ENCODE measurements at places on chromosomes 12 and 14.
A peak's percentile ranks its signal among the peaks of the same experiment; 100 is the strongest.

- no peak for DNase-seq
These were observed 103.5 kb downstream of the MED13L start for GRCh38 chr12:116174006-116174405.

GRCh38 chr14:64464651-64465050 lies 648 bp upstream of the AKAP5 start:
- no peak for DNase-seq

DNA sequence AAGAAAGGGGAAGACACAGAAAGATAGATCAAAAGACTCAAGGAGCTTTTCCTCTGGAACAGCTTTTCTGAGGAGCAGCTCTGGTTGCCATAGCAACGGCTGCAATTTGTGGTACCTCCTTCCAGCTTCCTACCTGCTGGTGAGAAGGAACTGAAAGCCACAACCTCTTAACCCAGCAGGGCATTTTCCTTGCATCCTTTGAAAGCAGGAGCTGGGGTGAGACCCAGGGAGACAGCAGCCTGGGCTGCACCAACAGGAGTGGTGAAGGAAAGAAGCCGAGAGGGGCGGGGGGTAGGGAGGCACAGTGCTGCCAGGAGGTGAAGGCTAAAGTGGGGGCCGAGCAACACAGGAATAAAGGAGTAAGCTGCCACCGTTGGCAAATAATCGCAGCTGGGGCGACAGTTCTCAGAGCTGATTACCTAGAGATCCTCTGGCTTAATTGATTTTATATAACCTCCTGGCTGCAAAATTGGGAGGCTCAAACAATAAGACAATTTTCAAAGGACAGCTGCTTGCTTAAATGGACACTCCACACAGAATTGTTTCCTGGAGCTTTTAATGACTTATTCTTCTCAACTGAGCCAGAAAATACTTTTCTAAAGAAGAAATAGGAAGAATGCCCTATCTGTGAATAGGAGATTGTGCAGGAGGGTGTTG lies 129.4 kb downstream of the RPAP3 start:
- no peak for DNase-seq

DNA sequence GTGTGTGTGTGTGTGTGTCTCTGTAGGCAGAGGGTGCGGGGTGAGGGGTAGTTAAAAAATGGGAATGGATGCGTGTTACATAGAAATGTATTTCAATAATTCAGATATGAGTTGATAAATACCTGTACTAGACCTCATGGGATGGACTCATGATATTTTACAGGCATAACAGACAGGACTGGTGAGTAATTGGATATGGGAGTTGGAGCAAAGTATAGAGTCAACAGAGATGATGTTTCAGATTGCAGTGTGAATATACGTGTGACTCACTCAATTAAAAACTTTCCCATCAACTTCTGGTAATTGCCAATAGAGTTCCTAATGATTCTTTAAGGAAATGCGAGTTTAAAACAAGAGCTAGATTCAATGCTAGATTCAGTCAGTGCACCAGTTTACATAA lies 711.9 kb downstream of the C12orf50 start:
- DNase-seq: no peak

DNA sequence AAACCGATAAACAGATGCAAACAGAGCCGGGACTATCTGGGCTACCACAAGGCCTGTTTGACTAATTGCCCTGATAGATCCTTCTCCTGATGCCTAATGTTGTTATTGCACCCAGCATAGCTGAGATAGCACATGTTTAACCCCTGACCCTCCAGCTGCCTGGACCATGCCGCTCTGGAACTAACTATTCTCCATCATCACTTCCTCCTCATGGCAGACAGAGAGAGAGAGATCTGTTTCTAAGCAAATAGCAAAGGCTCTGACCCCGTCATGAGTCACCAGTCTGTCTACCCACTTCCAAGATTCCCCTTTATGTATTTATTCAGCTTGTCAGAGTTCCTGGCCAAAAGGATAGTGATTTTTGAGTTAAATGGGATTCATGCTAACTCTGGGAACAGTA lies 58.2 kb upstream of the FLRT2 start:
- no peak for DNase-seq

GRCh38 chr12:124940393-124941169 lies 26.1 kb upstream of the UBC start:
- DNase-seq: peak; percentile 51

- DNase-seq: no peak
These were observed 16.8 kb upstream of the NFYB start for GRCh38 chr12:104154806-104155205.

- DNase-seq: no peak
These were observed 28.1 kb downstream of the TCHP start for GRCh38 chr12:109928058-109928656.

DNA sequence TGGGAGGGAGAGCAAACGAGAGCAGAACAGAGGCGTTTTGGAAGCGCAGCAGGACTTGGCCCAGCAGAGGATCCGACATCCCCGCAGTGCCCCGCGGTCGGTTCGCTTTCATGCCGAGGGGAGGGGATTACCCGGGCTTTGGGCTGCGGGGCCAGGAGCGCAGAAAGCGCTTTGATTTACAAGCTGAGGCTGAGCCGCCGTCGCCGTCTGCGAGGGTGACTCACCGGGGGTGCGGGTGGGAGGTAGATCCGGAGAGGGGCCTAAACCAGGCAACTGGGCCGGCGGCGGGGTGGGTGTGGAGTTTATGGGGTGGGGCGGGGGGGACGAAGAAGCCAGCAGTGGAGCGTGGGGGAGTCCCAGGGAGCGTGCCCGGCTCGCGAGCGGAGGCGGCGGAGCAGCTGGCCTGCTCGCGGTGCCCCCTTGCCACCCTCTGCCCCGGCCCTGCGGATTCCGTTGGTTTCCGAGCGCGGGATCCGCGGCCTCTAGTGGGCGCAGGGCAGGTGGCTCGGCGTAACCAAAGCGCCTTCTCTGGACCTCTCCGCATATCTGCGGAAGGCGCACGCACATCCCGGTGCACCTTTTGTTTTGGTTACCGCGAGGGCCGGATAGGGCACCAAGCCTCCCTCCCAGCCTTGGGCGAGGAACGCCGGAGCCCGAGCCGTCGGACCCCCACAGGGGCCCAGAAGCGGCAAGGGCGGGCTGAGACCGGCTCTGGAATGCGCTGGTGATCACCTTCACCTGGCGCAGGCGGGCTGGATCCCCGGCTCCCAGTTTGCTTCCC lies 2.6 kb downstream of the SIX4 start:
- peak; percentile 35 for DNase-seq

DNA sequence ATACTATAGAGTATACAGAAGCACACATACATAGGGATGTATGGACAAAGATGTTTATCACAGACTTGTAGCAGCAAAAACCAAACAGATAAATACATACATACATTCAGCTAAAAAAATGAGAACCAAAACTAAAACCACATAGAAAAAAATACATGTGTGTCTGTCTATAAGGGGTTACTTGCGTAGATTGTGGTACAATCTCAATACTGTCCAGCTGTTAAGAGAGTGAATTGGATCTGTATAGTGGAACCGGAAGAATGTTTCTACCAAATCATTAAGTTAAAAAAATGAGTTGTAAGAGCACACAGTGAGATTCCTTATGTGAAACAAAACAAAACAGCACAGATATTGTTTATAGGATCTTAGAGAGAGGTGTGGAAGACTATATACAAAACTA lies 44.2 kb upstream of the DCD start:
- no peak for DNase-seq

DNA sequence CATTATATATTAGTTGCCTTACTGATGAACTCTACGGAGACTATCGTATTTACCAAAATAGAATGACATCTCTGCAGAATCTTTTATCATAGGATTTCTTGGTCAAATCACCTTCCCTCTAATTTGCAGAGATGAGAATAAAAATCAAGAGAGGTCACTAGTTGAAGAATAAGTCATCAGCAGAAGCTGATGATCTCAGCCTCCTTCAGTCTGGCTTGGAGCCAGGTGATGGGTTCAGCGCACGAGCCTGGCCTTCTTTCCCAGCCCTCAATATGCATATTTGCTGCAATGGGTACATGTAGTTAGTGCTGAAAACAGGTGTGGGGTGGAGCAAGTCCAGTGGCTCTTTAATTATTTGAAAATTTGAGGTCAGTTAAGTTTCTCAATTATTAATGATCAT lies 19.2 kb upstream of the EMP1 start:
- DNase-seq: no peak

GRCh38 chr14:53032838-53033390 lies 82.1 kb upstream of the FERMT2 start:
- no peak for DNase-seq

GRCh38 chr14:90850487-90850886 lies 34.3 kb upstream of the TTC7B start:
- DNase-seq: no peak

DNA sequence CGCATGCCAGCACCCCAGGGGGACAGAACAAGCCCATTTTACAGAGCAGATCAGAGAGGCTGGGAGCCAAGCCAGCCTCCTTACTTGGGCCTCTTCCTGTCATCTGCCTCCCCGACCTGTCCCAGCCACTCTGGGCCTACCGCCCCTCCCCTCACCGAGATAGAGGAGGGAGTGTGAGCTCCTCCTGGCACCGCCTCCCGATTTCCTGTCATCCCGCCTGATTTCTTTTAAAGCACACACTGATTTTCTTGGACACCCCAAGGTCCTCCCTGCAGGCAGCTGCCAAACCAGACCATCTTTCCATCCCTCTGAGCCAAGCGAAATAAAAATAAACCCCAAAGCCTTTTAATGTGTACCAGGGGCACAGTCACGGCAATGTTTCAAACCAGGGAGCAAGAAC lies 108.4 kb downstream of the RFLNA start:
- no peak for DNase-seq

GRCh38 chr12:111209811-111210210 lies 159.1 kb downstream of the PHETA1 start:
- DNase-seq: no peak
